Right ventricle myocardium superior (tissue), 1 donor: ENCODE measurements at places on chromosomes 1 and 21. TPM values are rescaled to one million over a fixed set of nuclear protein-coding genes. Genes with fewer than 3 reads are reported as not detected.

LCE1C gene
- total RNA-seq = not detected

GRCh38 chr1:27872059-27872801, at the start of gene THEMIS2:
THEMIS2 (plus strand) TSS chr1:27872544; CDS start chr1:27872572, 28 bp downstream.
- peak; percentile 85 for DNase-seq

LHX8 gene
- total RNA-seq = not detected

DNA sequence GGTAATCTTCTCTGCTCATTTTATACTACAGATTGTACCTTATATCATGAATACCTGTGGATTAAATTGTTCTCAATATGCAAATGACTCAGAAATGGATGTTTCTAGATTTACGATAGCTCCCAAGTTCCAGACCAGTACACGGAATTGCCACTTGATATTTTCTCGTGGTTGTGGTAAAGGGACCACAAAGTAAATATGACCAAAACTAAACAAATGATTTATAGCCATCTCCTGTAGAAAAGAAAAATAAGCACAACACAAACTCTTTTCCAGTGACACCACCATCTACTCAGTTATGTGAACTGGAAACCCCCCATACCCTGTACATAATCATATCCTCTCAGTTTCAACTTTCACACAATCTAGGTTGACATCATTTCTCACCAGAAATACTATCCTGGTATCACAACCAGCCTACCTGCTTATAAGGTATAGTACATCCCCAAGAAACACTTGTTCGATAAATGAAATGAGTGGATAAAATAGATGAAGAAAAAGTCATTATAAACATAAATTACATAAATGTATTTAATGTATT, 172.3 kb downstream of the ADGRL4 start:
- no peak for DNase-seq

ETV3L gene
- total RNA-seq = not detected

ST6GALNAC3 gene
- 4.5 TPM for total RNA-seq

DNA sequence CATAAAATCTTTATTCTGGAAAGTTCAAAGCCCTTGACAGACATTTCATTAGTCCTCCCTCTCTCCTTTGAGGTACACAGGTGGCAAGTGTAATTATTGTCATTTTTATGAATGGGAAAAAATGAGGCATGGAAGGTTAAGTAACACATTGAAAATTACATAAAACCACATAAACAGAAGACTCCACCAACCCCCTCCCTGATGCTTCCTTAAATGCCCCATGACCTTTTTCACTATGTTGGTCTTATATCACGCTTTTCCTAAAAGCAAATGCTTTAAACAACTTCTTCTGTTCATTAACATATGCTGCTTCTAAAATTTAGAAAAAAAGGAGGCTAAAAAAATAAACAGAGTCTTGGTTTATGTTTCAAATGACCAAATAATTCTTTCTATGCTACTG, 648.4 kb downstream of the PTPRC start:
- DNase-seq = no peak

EPHA8 gene
- total RNA-seq = not detected

DNA sequence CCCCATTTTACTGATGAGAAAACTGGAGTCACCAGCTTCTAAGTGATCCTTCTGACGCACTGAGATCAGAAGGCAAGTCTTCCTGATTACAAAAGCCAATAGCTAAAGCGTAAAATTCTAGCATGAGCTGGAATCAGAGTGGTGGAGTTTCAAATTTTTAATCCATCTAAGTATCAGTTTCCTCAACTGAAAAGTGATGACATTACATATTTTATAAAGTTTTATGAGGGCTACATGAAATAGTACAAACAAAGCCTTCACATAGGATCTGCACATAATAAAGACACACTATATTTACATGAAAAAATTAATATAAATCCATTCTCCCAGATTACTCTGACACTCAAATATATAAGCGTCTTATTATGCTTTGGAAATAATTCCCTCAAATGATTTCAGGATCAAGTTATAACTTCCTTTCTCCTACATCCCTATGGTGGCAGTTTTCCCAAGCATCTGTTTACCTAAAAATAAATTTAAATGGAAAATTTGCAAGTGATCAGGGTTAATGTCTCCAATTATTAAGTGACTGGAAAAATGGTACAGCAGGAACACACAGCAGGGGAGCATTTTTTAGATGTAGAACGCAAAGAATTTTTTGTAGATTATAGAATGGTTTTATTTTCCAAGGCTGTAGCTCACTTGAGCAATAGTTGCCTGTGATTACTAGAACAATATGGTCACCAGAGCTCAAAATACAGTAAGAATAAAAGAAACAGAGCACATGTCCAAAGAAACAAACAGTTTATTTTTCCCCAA, 490.4 kb upstream of the C1orf87 start:
- no peak for DNase-seq

DNA sequence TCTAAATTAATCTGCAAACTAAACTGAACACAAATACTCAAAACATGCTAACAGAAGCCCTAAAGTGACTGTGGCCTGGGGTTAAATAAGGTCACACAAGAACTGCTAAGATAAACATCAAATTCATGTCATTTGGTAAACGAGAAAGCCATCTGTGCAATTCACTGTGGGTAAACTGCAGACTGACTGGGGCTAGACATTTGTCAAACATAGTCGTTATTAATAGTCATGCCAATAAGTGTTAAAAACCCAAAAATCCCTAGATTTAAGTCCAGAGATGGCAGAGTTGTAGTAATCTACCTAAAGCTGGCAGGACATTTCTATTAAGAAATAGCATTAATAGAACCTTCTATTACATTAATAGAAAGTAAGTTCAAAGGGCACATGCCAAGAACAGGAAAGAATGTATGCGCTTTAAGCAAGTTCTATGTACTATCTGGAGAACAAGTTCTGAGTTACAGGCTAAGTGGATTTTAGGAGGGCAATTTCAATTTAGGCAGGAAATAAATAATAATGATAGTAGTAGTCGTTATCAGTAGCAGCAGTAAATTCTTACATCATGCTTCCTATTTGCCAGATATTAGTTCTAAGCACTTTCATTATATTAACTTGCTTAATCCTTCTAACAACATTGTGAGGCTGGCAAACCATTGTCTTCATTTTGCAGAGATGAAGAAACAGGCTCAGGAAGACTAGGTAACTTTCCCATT, 8.6 kb downstream of the EDEM3 start:
- DNase-seq = no peak

F11R gene
- total RNA-seq = 10.1 TPM

- no peak for DNase-seq
These were observed 556.3 kb downstream of the LTN1 start for GRCh38 chr21:28436286-28436932.

EPHA10 gene
- total RNA-seq = 0.13 TPM

- DNase-seq = no peak
These were observed 87.1 kb upstream of the PAXBP1 start for GRCh38 chr21:32858628-32859027.

NEXN gene
- total RNA-seq = 370 TPM

DNA sequence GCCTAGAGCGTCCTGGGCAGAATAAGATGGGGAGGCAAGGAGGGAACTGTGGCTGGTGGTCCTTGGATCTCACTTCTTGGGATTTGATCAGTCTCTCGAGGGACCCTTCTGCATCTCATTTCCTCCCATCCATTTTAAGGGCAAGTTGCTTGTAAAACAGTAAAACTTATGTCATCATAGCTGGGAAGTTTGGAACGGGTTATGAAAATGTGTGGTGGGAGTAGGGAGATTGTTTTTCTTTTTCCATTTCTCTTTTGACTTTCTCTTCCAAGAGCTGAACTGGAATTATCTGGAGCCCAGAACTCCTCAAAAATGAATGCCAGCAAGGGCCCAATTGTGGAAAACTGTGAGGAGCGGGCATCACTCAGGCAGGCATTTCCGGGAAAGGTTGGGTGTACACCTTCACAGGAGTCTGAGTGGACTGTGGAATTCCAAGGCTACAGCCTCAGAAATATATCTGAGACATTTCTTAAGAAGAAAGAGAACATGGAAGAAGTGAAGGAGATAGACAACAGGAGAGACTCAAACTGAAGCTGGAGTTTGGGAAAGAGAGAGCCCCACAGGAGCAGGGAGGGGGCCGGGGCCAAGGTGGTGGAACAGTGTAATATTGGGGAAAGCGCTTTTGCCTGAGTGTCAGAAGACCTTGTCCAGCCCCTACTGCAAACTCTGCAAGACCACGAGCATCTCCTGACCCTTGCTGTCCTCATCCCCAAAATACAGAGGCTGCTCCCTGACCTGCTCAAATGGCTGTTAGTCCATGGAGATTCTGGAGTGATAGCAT, 185.1 kb downstream of the FOXD2 start:
- DNase-seq = no peak

- no peak for DNase-seq
These were observed 10.1 kb downstream of the MED18 start for GRCh38 chr1:28338897-28339296.

GRCh38 chr1:153921080-153921802, 1.5 kb downstream of the GATAD2B start:
- DNase-seq = no peak

RPTN gene
- total RNA-seq = not detected

DNA sequence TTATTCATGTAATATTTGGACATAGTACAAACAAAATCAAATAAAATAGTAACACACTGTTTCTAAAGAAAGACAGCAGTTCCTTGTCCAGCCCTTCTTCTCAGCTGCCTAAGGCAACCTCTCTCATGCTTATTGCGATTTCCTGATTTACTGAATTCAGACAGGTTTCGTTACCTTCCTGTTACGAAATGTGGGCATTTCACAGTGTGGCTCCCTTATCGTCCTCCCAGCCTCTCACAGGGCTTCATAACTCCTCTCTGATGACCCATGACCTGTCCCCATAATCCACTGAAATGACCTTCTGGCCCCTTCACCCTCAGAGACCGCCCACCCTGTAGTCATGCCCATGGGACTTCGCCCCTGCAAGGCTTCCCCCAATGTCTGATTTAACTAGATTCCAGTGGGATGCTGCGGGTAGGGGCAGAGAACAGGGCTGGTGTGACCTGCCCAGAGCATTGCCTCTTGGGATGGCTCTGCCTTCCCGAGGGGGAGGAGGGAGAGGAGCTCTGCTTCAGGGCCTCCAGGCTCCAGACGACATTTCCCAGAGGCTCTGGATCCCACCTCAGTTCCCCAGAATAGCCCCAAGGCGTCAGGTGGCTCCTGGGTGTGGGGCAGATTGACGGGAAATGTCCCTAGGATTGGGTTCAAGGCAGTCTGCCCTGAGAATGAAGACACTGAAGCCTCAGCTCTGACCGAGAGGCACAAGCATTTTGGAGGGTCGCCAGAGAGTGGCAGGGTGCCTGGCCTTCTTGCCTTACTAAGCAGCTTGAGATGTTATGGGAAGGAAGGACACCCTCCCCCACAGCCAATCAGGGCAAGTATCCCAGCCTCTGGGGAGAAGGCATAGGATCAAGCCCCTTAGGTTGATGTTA, 20.6 kb downstream of the PADI2 start:
- DNase-seq = peak; percentile 57

GRCh38 chr1:21594935-21595897, 73.9 kb downstream of the RAP1GAP start:
- DNase-seq = peak; percentile 86

GRCh38 chr1:177256153-177257075, 85.7 kb downstream of the BRINP2 start:
- peak; percentile 64 for DNase-seq

RGS13 gene
- 0.30 TPM for total RNA-seq

DNA sequence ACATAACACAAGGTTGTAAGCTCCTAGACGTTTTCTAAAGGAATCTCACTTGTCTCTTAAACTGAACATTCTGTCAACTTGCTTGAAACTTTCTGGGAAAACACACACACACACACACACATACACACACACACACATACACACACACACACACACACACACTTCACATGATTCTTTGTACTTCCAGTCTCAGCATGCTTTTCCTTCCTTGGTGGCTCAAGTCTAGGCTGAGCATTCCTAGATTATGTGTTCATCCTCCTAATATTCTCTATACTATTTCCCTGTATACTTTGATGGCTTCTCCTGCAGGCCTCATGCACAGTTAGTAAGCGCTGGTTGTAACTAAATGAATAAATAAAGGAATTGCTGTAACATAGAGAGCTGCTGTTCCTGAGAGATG, 372.1 kb downstream of the PTPRC start:
- no peak for DNase-seq

GRCh38 chr1:201584471-201585092, 45.7 kb downstream of the NAV1 start:
- peak; percentile 64 for DNase-seq

PRELP gene
- 22.9 TPM for total RNA-seq

DNA sequence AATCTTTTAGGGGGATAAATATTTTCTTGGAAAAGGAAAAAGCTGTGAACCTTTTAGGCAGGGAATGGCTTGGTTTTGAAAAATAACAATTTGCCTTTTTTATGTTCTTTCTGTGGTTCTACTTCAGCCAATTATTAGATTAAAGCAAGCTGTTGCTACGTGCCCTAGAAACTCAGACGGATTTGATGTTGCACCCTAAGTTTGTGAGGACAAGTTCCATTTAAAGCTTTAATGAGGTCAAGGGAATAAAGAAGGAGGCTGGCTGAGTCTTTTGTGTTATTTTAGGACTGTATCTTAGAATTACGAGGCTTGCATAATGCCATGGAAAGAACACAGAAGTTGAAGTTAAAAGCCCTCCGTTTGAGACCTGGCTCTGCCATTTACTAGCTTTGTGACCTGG, 216.9 kb downstream of the NUF2 start:
- DNase-seq = no peak

DNA sequence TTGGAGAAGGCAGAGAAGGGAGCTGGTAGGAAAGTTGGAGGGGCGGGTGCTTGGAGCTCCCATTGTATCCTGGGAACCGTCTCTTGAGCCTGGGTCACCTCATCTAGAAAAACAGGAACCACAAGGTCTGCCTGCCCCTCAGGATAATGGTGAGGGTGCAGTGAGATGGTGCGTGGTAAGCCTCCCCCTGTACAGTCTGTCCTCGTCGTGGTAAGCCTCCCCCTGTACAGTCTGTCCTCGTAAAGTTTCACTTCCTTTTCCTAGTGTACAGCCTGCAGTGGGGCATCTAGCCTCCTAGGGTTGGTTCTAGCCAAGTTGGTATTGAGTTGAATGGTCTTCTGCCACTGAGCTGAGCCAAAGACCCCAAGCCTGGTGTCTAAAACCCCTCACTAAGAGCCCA, 66.5 kb upstream of the IGSF21 start:
- no peak for DNase-seq

DNA sequence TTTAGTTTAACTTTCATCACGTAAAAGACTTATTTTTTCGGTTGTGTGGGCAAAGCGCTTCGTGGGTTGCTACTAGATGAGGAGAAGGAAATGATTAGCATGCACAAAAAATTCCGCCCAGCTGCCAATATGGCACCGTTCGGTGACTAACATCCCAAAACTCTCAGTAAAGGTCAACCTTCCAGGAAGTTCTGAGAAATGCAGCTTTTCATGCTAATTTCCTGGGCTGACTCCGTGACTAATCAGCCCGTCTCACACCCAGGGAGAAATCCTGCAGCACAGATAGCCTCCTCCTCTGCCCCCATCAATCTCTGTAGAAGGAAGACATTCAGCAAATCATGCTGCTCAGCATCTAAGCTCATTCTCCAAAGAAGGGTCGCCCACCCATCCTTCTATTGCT, 34.1 kb downstream of the TMCO4 start:
- no peak for DNase-seq

GRCh38 chr1:6247651-6248050, 3.7 kb downstream of the HES3 start:
- no peak for DNase-seq

CFAP141 gene
- total RNA-seq = not detected
